Naive thymus-derived CD4-positive, alpha-beta T cell (primary cell): ENCODE measurements at places on chromosomes 4 and X. TPM values are rescaled to one million over a fixed set of nuclear protein-coding genes. Genes with fewer than 3 reads are reported as not detected.

DNA sequence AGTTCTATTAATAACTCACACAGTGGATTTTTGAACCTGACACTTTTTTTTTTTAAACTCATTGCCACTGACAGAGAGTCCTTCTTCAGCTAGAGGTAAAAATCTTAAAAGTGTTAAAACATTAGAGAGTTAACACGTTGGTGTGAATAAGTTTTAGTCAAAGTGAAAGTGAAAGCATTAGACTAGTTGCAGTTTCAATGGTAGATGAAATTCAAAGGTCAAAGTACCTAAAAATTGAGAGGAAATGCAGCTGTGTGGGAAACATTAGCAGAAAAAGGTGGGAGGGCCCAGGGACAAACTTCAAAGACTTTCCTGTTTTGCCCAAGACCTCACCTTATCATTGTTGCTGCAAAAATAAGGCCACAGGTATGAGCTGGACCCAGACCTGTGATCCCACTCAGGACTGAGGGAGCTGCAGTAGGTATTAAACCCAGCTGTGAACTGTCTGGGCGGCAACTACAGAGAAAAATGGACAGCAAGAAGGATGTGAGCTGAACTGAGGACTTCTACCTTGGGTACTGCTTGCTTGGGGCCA, 17.6 kb upstream of the GABRA4 start:
- DNase-seq = peak; percentile 28

DNA sequence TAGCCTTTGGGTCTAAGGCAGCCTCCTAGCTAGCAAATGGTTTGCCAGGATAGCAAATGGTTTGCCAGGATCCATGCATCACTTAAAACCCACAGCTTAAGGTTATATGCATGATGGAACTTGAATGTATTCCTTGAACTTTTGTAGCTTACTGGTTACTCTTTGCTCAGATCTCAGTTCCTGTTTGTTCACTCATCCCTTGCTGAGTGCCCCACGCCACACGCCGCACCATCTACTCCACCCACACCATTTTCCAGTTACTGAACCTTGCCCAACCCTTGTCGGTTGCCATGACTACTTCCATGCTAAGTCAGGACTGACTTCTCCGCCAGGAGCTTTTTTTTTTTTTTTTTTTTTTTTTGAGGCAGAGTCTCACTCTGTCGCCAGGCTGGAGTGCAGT, 29.5 kb upstream of the XIAP start:
- DNase-seq = no peak

DNA sequence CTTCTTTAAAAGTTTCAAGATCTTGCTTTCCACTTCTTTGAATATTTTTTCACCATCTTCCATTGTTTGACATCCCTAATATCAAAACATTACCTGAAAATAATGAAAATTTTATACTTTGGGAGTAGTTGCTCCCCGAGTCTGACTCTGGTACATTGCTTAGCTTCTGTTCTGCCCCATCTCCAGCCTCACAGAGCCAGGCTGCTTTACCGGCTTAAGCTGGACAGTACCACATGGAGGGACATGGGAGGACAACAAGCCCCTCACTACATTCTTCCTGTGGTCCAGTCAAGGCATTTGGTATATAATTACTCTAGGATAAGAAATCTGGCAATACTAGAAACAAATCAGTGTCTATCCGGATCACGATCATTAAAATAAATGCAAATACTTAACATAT, 60.2 kb downstream of the UGT8 start:
- no peak for DNase-seq

TBC1D9 gene
- 2.9 TPM for total RNA-seq

ENPEP gene
- 0.29 and 0.74 TPM in 2 replicates for total RNA-seq

GRCh38 chr4:71732066-71732465, 51.8 kb downstream of the GC start:
- no peak for DNase-seq

DNA sequence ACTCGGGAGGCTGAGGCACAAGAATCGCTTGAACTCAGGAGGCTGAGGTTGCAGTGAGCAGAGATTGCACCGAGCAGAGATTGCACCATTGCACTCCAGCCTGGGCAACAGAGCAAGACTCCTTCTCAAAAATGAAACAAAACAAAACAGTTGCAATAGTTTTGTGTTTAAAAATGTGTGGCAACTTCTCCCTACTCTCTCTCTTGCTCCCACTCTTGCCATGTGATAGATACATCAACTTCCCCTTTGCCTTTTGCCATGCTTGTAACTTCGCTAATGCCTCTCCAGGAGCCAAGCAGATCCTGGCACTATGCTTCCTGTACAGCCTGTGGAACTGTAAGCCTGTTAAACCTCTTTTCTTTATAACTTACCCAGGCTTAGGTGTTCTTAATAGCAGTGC, 52.5 kb upstream of the INTU start:
- DNase-seq = no peak

GRCh38 chr4:139633661-139634060, 32.0 kb upstream of the MGST2 start:
- DNase-seq = no peak

DNA sequence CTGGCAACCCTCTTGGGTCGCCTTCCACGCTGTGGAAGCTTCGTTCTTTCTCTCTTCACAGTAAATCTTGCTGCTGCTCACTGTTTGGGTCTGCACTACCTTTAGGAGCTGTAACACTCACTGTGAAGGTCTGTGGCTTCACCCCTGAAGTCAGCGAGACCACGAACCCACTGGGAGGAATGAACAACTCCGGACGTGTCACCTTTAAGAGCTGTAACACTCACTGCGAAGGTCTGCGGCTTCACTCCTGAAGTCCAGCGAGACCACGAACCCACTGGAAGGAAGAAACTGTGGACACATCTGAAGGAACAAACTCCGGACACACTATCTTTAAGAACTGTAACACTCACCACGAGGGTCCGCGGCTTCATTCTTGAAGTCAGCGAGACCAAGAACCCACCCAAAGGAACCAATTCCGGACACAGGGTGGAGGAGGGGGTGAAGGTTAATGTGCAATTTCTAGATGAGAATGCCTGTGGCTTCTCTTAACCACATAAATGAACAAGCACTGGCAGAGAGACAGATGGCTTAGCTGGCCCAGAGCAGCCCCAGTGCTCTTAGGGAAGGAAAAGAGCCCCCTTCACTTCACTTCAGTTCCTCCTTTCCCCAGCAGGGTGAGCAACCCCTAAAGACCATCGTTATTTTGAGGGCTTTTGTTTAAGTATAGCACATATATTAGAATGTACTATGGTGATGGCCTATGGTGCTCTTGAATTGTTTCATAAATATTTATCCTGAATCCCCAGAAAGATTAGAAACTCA, 73.0 kb downstream of the LUZP4 start:
- DNase-seq = no peak

RPA4 gene
- total RNA-seq = not detected

DNA sequence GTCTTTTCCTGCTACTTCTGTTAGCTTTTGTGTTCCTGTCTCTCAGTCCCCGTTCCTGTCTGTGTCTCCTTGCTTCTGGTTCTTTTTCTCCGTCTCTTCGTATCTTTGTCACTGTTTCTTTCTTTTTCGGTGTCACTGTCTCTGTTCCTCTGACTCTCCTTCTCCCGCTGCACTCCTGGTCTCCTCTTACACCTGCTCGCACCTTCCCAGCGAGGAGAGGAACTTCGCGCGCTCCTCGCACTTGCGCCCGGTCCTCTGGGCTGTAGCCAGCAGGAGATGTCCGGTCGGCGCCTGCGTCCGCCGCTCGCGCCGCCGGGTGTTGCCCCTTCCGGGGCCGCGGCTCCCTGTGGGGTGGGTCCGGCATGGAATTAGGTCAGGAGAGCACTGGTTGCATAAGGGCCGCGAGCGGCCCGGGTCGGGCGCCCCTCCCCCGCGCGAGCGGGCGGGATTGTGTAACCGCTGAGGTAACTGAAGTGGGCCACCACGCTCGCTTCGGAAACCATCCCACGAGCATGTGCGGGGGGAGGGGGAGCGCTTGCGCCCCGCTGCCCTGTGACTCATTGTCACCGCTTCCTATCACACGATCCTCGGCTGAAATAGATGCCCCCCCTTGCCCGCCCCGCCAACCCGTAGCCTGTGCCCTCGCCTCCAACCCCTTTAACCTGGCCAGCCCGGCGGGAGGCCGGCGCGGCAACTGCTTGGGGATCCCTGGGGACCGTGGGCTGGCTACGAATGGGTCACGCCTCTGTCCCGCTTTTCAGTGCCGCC, 1.6 kb downstream of the LONRF3 start:
- peak; percentile 54 for DNase-seq

DNA sequence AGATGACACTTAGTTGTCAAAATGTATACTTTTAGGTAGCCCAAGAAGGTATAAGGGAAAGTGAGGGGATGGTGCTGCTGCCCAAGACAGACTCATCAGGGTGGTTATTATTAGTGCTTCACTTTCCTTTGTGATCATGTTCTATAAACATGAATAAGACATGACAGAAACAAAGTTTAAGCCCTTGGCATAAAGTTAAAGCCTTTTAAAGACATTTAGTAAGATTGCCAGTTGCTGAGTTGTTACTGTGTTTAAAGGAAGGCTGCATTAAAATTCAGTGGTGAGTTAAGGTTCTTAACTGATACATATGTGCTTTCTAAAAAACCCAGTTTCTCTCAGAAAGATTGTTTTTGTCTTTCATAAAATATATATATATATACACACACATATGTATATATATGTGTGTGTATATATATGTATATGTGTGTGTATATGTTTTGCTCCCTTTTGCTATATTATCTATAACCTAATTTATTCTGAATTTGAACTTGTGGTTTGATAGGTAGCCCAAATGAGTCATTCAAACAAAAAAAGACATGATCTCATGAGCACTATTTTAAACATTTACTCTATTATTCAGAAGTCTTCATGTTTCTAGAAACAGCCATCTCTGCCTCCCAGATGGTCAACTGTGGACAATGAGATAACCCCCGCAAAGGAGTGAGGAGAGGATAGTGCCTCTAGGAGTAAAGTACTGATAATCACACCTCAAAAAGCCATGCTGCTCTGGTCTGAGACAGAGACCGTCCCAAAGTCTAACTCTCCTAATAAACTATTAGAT, 98.1 kb upstream of the OTUD4 start:
- no peak for DNase-seq

FATE1 gene
- total RNA-seq = not detected

GRCh38 chr4:41935652-41936021, 408 bp downstream of the TMEM33 start:
- peak; percentile 27 for DNase-seq

DNA sequence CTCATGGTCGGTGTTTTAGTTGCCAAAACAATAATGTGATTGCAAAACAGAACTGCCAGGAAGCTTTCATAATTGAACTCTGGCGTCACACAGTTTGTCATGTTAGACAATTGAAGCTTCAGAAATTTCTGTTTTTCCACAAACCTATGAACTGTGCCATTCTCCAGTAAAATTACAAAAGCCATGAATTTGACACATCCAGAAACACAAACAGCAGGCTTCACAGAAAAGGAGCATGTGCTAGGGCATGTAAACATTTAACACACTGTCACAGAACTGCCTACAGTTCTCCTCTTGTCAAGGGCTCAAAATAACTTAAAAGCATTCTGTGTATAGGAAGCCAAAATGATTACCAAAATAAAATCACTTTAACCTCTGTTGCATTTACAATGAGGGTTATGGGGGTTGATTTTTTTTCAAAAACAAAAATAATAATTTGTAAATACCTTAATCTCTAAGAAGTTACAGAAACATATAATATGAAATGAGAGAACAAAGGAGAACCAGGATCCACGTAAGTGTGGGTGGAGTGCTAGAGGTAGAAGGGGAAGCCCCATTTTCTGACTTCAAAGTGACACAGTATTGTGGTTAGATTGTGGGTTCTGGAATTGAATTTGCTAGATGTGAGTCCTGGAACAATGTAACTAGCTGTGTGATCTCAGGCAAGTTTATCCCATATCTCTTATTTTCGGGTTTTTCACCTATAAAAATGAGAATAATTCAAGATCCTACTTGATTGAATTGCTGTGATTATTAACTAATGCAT, 295.0 kb downstream of the CENPC start:
- DNase-seq = no peak

DNA sequence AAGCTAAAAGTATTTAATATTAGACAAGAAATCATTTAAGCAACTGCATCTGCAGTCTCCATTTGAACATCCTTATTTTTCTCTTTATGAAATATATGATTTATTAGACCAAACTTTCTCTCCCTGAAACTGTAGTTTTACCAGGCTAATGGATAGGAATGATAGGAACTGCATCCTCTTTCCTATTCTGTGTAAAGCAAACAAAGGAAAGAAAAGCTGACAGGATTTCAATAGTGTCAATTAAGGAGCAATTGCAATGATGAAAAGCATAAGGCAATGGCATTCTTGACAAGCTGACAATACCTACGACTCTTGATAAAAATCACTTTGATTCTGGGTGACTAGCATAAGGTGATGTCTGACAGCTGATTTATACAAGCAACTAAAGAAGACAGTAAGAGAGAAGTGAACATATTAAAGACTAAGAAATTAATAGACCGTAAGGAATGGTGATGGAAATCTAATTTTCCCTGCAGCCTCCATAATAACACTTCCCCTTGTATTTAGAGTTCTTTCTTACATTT, 502.5 kb downstream of the TECRL start:
- no peak for DNase-seq

CBLL2 gene
- not detected for total RNA-seq

DNA sequence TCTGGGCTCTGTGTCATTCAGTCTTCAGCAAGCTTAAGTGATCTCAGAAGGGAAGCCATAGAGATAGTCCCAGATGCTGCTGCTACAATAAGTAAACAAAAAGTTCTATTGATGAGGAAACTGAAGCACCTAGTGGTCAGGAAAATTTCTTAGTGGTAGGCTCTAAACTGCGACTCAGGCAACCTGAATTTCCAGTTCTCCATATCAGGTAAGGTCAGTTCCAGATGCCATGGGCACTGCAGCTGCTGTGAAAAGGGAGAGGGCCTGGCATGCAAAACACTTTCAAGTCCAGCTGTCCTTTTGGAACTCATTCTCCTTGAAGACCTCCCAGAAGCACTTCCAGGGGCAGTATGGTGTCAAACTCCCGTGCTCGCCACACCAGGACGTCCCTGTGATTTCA, 46.2 kb downstream of the REELD1 start:
- DNase-seq = no peak

DNA sequence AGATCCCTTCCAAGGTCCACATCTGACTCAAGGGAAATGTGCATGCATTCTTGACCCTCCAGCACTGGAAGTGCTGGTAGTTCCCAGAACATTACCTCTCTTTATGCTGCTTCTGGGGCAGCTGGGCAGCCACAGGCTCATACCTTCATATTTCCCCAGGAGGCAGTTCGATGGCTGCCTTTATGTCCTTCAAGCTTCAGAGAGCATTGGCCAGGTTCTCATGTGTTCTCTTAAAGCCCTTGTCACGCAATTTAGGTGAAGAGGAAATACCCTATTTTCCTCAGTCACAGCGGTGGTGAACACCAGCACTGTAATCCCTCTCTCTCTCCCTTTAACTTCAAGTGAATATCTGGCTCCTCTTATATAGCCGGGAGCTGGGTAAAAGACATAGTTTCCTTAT, 134.3 kb downstream of the MID1IP1 start:
- no peak for DNase-seq
